ENCODE measurements at places on chromosomes 5 and 9.

GRCh38 chr5:155728146-155728856 is 598.7 kb upstream of the SGCD start:
- DNase-seq: no peak

- no peak for DNase-seq
These were observed 289.6 kb upstream of the SGCD start for GRCh38 chr5:156037151-156037909.

GRCh38 chr5:40909264-40909663 is at the start of gene C7:
Gene C7 (plus strand): TSS chr5:40909497. CDS start chr5:40909611, 114 bp downstream.
- DNase-seq: no peak

DNA sequence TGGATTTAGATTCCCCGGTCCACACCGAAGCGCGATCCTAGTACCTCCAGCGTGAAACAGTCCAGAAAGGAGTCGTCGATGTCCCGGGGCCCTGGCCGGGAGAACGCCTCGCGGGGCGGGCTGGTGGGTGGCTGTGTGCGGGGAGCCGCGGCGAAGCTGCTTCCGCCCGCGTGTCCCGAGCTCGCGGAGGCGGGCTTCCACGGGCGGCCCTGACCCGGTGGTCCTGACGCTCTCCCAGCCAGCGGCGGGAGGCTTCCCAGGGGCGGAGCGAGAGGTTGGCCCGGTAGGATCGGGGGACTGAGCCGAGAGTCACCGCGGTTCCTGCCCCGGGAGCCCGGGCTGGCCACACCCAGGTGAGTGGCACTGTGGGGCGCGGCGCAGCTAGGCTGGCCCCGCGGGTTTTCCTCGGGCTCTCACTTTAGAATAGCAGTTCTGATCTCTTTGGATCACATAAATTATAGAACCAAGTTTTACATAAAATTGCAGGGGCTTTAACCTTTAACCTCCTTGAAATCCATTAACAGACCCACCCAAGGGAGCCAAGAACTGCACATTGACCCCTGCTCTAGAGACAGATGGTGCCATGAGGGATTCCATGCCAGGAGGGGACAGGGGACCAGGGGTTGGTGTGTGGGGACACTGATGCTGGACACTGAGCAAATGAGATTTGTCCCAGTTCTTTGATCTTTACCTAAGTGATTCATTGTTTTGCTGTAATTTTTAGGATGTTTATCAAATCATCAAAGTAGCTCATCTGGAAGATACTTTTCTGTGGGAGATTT is 29.2 kb upstream of the IL31RA start:
- DNase-seq: no peak

DNA sequence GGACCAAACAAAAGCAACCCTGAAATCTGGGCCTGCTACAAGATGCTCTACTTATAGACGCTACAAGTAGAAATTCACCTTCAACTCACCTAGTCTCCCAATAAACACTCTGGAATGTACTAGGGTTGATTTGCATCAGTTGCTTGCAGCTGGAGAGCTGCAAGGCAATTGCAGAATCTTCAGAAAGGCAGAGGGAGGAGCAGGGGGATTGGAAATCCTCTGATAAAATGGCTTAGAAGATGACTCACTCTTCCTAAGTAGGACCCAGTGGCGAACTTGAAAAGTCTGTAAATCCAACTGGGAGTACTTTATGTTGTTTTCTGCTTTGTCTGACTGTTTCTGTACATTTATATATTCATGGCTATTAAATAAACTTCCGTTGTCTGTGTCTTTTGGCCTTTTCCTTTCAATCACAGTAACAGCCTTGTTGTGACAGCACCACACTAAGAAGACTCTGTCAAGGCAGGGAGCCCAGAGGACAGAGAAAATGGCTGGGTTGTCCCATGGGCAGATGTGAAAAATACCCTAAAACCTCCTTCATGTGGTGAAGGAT is 14.7 kb upstream of the MLLT3 start:
- DNase-seq: no peak

DNA sequence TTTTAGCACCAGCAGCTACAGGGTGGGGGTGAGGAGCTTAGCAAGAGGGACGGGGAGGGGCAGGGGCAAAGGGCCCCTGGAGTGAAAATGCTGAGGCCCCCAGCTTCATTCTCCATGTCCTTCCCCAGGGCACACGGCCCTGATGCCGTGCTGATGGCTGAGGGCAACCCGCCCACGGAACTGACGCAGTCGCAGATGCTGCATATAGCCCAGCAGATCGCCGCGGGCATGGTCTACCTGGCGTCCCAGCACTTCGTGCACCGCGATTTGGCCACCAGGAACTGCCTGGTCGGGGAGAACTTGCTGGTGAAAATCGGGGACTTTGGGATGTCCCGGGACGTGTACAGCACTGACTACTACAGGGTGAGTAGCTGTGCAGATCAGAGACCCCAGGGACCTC is 285.6 kb downstream of the NTRK2 start:
- no peak for DNase-seq

DNA sequence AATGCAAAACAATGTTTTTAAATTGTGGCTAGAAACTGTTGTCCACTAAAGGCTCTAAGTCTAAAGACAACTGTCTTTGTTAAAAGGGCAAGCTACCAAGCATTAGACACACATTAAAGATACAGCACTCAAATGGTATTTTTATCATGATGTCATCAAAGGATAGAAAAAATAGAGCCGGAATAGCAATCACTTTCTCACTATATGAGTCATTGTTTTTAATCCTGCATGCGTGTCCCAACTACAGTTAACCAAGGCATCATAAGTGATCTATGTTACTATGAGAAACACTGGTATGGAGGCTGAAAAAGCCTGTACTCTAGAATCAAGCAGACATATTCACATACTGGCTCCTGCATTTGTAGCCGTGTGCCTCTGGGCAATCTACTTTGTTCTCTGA is 1.9 kb upstream of the PJA2 start:
- no peak for DNase-seq

- no peak for DNase-seq
These were observed 144.4 kb downstream of the ARHGEF28 start for GRCh38 chr5:73770172-73771025.

DNA sequence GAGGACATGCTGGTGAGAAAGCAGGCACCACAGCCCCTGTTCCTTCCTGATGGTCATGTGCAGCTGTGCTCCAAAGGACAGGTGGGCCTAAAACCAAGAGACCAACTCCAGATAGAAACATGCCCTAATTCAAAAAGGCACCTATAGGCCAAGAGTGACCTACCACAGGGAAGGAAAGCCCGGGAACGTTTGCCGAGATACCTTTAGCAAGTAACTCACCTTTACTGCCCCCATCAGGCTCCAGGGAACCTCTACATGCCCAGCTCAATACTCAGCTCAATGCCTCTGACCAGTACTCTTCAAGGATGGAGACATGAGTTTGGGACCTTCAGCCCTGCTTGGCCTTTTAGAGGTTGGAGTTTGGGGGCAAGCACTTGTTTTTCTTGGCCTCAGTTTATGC is 172.8 kb upstream of the FSTL4 start:
- DNase-seq: no peak

GRCh38 chr5:143395638-143396352 is 7.7 kb downstream of the NR3C1 start:
- DNase-seq: no peak

DNA sequence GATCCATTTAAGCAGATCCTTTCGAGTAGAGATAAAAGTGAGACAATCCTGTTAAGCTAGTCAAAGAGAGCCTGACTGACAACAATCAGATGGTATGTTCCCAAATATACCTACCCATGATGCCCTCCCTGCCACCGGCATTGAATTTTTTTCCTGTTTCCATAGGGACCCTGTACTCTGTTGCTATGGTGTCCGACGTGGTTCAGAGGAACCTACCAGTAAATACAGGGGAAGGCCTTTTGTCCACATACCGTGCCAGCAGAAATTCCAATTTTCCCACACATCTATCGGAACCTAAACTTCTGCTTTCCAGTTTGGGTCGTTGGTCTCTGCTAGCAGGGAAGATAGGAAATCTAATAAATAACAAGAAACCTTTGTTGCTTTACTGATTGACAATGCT is 64.7 kb downstream of the MEGF10 start:
- DNase-seq: no peak

GRCh38 chr9:99361817-99362216 is 139.7 kb downstream of the SEC61B start:
- no peak for DNase-seq

GRCh38 chr9:76709020-76709419 is 55.2 kb upstream of the PCA3 start:
- DNase-seq: no peak

DNA sequence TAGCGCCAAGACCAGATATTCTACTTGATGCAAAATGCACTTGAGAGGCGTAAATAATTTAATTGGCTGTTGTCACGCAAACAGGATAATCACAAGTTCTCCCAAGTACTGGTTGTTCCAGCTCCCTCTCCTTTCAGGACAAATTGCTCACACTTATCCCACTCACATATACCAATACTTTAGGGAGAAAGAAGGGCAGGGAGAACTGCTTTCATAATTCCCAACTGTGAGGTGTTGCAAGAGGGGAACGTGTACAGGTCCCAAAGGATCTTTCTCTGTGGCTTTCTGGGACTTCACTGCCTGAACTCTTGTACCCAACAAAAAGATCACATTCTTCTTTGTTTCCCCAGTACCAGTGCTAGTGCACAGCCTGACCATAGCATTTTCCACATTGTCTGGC is 21.5 kb upstream of the TGFBI start:
- no peak for DNase-seq

GRCh38 chr5:178416206-178416882 is 173.8 kb downstream of the COL23A1 start:
- DNase-seq: no peak

- DNase-seq: no peak
These were observed 57.4 kb upstream of the PTCH1 start for GRCh38 chr9:95574176-95574575.

DNA sequence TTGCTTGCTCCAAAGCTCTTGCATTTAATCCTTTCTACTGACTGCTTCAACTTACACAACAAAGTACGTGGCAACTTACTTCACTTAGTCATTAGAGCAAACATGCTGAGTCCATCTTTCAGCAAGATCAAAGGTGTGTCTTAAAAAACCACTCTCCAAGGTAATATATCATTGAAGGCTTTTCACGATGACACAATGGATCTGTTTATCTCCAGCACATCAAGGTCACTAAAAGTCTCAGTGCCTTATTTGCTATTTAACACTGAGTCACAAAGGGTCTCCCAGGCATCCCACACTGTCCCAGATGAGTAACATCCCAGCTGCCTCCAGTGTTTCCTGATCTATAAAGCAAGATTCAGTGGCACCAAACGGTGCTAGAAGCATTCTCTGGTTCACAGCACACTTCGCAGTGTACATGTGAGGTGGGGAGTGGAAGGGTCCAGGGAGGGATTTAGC is 3.7 kb upstream of the CLK4 start:
- no peak for DNase-seq

DNA sequence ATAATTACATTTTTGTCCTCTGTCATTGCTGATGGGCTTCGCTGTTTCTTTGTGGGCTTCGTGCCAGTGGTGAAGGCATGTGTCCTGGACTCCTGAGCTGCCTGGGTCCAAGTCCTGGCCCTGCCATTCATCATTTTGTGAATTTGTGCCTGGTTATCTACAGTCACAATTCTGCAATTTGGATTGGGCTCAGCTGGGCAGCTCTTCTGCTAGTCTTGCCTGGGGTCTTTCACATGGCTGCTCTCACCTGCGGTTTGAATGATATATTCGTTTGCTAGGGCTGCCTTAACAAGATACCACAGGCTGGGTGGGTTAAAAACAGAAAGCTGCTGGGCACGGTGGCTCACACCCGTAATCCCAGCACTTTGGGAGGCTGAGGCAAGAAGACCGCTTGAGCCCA is 192.7 kb upstream of the IER5L start:
- DNase-seq: no peak

- no peak for DNase-seq
These were observed 646.8 kb upstream of the WWC1 start for GRCh38 chr5:167644619-167645018.

- DNase-seq: no peak
These were observed 5.1 kb upstream of the TSLP start for GRCh38 chr5:111066261-111066938.
